ENCODE measurements at places on chromosomes 3 and 15. TPM values are rescaled to one million over a fixed set of nuclear protein-coding genes. Genes with fewer than 3 reads are reported as not detected.

DNA sequence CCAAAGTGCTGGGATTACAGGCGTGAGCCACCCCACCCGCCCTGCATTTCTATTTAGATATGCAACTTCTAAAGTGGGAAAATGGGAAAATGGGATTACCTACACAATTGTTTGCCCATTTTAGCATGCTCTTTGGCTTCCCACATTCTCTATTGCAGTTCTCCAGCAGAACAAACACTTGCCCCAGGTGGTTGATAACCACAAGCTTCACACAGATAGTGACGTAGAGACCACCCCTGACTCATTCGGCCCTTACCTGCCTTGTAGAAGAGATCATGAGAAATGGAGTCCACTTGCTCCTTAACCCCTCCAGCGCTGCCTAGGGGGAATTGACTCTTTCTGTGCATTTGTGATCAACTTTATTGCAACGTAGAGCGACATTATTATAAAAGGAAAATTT is 83.2 kb upstream of the RAP2B start:
- DNase-seq = no peak

The ATP2B2 gene
- 0.38 TPM for polyA plus RNA-seq

GRCh38 chr3:66980791-66981190 is 17.3 kb upstream of the KBTBD8 start:
- DNase-seq = no peak

DNA sequence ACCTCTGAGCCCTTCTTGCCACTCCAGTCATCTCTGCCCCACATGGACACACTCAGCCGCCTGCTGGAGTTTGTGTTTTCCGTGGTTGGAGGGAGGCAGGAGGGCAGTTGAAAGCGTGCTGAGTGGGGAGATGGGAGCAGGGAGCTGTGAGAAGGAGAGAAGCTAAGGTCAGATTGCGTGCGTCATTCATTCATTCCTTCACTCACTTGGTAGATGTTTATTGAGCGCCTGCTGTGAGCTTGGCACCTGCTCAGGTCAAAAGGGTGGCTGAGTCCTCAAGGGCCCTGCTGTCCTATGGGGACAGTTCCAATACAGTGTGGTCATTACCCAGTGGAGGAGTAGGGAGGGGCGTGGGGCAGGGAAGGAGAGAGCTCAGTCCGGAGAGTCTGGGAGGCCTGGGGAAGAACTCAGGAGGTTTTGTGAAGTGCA is 23.5 kb downstream of the LIMD1 start:
- DNase-seq = no peak

GRCh38 chr3:160023476-160023875 is 34.8 kb downstream of the IL12A start:
- no peak for DNase-seq

- no peak for DNase-seq
Measured at GRCh38 chr15:77631745-77632533, 773 bp downstream of the LINGO1 start.

GRCh38 chr3:186998937-186999368 is 68.6 kb downstream of the ST6GAL1 start:
- no peak for DNase-seq

The P2RY12 gene
- polyA plus RNA-seq = 0.55 TPM

The TMEM42 gene
- polyA plus RNA-seq = 28.0 TPM

- DNase-seq = no peak
Measured at GRCh38 chr15:28922707-28923012, 36.9 kb downstream of the APBA2 start.

The LINS1 gene
- 26.0 TPM for polyA plus RNA-seq

GRCh38 chr3:105260385-105260784 is 106.3 kb upstream of the ALCAM start:
- no peak for DNase-seq

The PP2D1 gene
- 0.25 TPM for polyA plus RNA-seq

DNA sequence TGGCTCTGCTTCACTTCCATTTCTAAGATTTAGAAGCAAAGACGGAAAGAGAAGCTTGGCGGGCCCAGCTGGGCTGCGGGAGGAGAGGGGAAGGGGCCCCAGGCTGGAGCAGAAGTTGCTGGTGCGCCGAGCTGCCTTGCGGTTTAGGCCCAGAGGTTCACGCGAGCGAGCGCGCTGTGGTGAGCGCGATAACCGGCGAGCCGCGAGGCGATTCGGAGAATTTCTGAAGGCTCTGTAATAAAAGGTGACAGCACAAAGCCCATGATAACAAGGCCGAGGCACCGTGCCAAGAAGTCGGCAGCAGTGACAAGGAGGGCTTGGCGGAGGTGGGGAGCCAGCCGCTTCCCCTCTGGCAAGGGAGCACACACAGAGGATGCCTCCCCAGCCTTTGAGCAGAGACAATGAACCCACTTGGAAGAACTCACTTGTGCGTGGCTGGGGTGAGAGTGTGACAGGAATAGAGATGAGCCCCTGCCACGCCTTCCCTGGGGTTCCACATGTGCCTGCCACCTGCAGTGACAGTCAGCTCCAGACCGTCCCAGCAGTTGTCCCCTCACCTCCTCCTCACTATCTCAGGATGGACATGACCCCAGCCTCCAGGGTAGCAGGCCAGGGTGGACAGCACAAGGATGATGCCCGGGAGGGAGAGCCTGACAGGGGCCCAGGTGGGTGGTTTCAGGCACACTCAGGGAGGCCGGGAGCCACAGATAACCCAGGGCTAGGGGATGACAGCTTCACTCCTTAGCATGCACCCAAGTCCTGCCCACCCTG is 315.2 kb downstream of the UACA start:
- DNase-seq = no peak

The CHCHD6 gene
- 17.5 TPM for polyA plus RNA-seq

DNA sequence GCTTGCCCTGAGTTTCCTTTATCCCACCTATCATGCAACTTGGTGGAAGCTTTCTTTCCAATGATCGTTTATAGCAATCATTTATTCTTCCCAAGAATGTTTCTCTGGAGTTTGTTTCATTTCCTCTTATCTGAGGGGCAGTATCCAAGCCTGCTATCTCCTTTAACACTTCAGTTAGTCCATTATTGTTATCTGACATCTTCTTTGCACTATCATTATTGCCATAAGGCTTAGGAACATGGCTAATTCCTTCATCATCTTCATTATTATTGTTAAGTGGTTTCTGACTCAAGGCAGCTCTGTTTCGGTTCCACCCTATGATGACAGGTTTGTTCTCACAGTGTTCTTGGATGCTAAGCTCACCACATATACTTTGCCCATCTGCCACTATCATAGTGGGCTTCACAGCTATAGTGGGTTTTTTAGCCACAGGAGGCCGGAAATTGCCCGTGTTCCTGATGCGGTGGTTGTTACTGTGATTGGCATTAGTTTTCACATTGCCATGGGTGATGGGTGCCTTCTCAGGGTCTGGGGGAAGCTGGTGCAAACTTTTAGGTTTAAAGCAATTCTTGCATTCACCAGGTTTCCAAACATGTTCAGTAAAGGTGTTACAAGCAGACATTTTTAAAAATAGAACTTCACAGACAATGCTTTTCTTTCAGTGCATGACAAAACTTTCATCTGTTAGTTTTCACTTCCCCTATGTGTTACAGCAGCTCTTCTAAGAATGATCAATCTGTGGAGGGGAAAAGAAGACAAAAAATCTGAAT is 110.6 kb upstream of the TSPAN3 start:
- no peak for DNase-seq

- DNase-seq = no peak
Measured at GRCh38 chr15:100558771-100559254, 30.1 kb upstream of the CERS3 start.

The MOBP gene
- polyA plus RNA-seq = 0.11 TPM

The SOX14 gene
- not detected for polyA plus RNA-seq

The LOXL1 gene
- polyA plus RNA-seq = 80.8 TPM

DNA sequence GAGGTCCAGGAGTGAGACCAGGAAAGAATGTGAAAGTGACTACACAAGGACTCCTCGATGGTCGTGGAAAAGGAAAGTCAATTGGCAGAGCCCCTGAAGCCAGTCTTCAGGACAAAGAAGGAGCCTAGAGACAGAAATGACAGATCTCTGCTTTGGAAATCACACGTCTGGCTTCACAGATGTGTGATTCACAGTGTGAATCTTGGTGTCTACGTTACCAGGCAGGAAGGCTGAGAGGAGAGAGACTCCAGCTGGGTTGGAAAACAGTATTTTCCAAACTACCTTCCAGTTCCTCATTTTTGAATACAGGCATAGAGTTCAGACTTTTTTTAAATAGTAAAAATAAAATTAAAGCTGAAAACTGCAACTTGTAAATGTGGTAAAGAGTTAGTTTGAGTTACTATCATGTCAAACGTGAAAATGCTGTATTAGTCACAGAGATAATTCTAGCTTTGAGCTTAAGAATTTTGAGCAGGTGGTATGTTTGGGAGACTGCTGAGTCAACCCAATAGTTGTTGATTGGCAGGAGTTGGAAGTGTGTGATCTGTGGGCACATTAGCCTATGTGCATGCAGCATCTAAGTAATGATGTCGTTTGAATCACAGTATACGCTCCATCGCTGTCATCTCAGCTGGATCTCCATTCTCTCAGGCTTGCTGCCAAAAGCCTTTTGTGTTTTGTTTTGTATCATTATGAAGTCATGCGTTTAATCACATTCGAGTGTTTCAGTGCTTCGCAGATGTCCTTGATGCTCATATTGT is 6.0 kb downstream of the CCR2 start:
- no peak for DNase-seq

- DNase-seq = no peak
Measured at GRCh38 chr3:28268989-28269388, 27.6 kb downstream of the CMC1 start.

The BFSP2 gene
- not detected for polyA plus RNA-seq

The FETUB gene
- polyA plus RNA-seq = not detected

- DNase-seq = peak; percentile 64
Measured at GRCh38 chr3:53238051-53238850, 17.6 kb downstream of the TKT start.

The ANO10 gene
- polyA plus RNA-seq = 43.3 TPM

Measured in right renal pelvis (tissue), 4 donors.